ENCODE measurements at places on chromosomes 1 and 21. TPM values are rescaled to one million over a fixed set of nuclear protein-coding genes. Genes with fewer than 3 reads are reported as not detected.

PODN gene
- 13.8 TPM for total RNA-seq

GRCh38 chr21:34182436-34182835, 109.1 kb downstream of the MRPS6 start:
- DNase-seq, result no peak

KIF2C gene
- total RNA-seq, result 10.1 TPM

DNA sequence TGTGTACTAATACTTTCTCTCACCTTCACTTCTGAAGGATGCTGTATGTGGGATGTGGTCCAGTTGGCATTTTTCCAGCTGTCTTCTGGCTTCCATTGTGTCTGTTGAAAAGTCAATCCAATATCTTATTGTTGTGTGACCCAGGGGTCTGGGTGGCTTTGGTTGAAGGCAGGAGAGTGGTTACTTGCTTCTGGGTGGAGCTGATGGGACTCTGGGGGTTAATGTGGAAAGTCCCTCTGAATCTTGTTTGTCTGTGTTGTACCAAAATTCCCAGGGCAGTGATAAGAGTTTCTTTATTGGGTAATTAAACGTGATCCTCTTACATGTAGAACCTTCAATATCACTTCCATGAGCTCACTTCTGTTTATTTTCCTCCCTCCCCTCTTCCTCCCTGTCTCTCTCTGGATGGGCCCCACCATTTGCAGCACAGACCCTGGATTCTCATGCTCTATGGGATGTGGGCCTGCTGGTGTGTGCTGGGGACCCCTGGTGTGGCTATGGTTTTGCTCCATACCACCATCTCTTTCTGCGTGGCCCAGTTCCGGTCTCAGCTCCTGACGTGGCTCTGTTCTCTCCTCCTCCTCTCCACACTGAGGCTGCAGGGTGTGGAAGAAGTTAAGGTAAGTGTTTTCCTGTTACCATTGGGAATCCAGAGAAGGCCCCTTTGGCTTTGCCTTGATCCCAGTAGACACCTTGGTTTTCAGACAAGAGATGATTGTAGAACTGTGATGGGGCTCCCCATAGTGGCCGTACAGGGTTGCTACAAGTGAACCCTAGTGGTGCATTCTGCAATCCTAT, 71.5 kb downstream of the HHAT start:
- DNase-seq, result no peak

DNA sequence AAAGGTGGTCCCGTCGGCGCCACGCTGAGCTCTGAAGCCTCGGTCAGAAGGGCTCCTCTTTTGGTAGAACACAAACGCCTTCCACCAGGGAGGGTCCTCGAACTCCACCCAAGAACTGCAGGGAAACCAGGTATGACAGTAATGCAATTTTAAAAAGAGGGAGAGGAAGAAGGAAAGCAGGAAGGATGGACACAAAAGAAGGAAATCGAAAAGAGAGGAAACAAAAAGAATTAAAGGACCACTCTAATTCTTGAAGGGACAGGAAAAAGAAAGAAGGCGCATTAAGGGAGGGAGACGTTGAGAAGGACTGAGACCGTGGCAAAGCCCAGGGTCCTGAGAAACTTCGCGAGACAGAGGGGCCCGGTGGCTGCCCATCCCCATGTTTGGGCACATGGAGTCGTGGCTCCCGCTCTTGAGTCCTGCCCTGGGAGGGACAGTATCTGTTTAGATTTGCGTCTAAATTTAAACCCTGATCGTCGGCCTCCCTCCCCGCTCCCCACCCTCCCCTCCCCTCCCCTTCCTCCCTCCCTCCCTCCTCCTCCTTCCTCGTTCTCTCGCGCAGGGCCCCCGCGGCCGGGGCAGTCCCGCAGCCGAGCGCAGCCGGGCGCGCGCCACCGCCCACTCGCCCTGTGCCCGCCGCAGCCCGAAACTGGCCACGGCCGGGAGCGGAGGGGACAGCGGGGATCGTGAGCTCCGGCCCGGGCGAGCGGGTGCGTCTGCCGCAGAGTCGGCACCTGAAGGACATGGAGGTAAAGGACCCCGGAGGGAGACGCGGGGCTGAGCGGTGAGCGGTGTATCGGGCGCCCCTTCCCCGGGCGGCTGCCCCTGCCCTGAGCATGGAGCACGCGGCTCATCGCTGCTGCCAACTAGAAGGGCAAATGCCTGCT, at the start of gene RCSD1:
Gene RCSD1, plus strand, starts transcription at position 552 of the 887 bp plus-strand sequence. Its CDS starts 192 bp downstream, at position 744.
- DNase-seq, result no peak

DNA sequence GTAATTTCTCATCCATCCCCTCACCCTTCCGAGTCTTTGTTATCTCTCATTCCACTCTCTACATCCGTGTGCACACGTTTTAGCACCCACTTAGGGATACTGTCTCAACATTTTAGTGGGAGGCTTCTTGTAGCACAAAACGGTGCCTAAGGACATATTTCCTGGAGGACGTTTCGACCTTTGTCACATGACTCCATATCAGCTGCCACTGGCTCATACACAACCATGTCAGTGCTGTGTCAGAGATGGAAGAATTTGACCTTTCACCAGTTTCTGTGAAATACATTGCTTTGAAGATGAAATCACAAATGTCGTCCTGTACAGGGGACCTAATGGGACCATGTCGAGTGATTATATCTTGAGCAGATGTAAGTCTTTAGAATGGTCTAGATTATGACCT, 15.6 kb downstream of the B3GALT5 start:
- no peak for DNase-seq

GRCh38 chr1:194846488-194846887, 1660.1 kb upstream of the B3GALT2 start:
- DNase-seq, result no peak

DNA sequence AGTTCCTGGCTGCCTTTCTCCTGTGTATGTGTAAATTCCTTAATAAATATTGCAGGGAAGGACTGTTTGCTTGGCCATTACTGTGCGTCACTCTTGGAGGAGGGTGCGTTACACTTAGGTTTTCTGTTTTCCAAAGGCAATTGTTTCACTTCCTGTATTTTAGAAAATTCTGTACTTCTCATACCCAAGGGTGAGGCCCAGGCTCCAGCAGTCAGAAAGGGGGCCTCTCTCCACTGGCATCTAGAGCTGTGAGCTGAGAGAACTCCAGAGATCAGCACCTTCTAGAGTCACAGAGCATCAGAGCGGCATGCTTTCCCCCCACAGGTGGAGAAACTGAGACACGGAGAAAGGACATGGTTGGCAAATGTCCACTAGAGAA, 27.0 kb upstream of the ZFP69B start:
- no peak for DNase-seq

TMPRSS2 gene
- total RNA-seq, result 0.69 TPM

MROH9 gene
- 0.10 TPM for total RNA-seq
